WERI-Rb-1 (cell line): ENCODE measurements at places on chromosomes 7 and 10.

- no peak for DNase-seq
Measured at GRCh38 chr10:26765549-26765948, 68.0 kb downstream of the PDSS1 start.

DNA sequence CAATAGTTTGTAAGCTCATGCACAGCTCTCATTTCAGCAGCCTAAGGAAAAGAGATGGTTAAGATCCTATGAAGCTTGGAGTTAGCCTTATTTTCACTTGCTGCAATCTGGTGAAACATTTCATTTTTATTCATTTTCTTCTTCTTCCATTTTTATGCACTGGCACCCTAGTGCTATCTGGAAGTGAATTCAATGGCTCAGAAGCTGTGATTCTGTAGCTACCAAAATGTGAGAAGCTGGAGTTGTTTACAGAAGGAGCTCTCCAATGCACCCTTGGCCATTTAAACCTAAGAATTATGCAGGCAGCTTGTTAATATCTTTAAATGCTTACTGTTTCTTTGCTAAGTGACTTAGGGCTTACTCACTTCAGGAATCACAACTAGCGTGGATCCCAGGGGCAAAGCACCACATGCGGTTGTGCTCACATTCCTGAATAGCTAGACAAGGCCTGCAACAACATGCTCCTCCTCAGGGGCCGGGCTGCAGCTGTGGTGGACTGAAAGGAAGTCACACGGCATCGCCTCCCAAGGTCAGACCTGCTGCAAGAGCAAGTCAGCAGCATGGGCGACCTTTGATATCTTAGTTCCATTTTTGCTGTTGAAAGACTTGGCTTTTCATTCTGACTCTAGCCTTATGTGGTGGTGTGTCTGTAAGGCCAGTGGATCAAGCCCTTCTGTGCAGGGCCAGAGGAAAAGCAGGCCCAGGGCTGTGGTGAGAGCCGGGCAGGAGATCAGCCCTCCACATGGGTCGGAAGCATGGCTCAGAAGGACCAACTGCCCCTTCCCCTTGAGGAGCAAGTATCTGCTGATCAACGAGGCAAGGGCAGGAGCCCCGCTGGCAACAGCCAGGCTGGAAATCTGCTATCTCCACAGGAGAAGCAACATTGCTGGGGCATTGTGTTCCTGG, 91.9 kb upstream of the MBL2 start:
- no peak for DNase-seq

DNA sequence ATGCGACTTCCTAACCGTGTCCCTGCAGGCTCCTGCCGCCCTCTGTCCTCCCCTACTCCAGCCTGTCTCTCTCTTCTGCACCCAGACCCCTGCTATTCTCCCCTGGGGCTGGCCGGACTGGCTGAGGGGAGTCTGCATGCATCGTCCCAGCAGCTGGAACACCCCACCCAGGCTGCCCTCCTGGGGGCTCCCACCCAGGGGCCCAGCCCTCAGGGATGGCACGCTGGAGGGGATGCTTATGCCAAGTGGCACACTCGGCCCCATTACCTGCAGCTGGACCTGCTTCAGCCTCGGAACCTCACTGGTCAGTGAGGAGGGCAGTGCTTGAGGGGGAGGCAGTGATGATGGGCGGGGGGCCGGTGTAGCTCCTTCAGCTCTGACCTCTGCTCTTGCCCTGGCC, 21.7 kb upstream of the ZNF467 start:
- no peak for DNase-seq

- DNase-seq, result no peak
Measured at GRCh38 chr7:19296617-19297016, 151.4 kb upstream of the FERD3L start.

DNA sequence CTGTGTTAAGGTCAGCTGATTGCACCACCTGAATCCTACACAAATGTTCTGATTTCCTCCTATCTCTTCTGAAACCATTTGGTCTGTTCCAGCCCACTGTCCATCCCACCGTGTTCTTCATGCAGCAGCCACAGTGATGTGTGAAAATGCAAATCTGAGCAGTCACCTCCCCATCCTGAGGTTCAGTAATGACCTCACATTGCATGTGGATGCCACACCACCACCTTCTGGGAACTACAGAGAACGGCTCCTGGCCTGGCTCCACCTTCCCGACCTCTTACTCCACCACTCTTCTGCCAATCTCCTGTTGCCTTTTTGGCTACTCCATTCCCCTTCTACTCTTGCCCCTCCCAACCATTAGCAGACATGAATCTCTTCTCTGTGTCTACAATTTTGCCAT, 244.4 kb downstream of the TNS3 start:
- no peak for DNase-seq

- no peak for DNase-seq
Measured at GRCh38 chr10:71878327-71879034, 27.4 kb upstream of the PSAP start.

DNA sequence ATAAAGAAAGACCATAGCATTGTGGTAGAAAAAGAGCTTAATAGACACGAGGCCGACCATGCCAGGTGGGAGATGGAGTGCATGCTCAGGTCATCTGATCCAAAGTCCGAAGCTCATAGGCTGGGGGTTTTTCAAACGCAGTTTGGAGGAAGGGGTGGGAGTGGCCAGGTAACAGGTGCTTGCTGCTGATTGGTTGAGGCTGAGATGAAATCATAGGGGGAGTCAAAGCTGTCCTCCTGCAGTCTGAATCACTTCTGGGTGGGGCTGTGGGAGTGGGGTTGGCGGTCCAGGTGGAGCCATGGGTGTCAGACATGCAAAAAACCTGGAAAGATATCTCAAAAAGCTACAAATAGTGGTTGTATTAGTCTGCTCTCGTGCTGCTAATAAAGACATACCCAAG, 2.8 kb upstream of the ERCC6 start:
- DNase-seq, result no peak

DNA sequence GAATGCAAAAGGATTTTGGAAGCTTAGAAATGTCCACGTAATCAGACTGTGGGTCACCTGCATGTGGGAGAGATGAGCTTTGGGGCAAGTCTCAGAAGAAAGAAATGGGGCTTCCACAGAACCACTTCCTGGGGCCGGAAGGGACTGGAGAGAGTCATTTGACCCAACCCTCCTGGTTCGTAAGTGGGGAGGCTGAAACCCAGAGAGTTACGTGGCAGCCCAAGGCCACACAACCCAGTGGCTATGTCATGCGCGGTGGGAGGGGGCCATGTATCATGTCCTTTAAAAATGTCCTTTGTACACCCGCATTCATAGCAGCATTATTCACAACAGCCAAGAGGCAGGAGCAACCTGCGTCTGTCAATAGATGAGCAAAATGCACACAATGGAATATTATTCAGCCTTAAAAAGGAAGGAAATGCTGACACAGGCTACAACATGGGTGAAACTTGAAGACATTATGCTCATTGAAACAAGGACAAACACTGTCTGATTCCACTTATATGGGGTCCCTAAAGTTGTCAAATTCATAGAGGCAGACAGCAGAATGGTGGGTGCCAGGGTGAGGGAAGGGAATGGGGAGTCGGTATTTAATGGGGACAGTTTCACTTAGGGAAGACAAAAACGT, 15.1 kb downstream of the CAMK2B start:
- no peak for DNase-seq

DNA sequence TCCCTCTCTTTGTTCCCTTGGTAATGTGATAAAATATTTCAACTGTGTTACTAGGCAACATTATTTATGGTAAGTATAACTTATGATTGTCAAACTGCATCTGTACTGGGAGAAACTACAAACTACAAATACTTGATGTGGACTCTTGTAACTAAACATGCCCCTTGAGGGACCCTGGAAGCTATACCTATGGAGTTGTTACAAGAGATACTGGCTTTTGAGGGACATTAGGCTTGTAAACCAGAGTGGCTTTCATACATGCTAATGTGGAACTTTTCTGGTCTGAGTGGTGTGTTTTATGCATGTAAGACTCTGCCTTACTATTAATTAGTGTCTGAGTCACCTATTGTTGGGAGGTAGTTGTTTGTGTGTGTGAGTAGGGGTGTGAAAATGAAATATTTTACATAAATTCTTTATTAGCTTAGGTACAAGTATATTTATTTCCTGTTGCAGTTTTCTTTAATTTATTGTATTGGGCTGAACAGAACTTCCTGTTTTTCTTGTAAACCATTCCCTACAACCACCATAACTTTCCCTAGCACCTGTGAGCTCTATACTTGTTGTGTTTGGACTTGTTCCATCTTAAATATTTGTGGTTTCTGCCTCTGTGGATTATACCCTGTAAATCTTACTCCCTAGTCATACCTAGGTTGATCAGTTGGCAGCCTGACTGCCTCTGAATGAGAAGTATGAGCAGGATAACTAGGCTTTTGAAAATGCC, 49.8 kb downstream of the STK31 start:
- DNase-seq, result no peak

- DNase-seq, result no peak
Measured at GRCh38 chr10:32371101-32371500, 24.1 kb upstream of the EPC1 start.

GRCh38 chr10:33521062-33521461, 186.6 kb upstream of the NRP1 start:
- no peak for DNase-seq

GRCh38 chr10:35340975-35341374, 4.7 kb downstream of the CCNY start:
- DNase-seq, result no peak

- no peak for DNase-seq
Measured at GRCh38 chr7:46201961-46202360, 280.9 kb upstream of the IGFBP3 start.

DNA sequence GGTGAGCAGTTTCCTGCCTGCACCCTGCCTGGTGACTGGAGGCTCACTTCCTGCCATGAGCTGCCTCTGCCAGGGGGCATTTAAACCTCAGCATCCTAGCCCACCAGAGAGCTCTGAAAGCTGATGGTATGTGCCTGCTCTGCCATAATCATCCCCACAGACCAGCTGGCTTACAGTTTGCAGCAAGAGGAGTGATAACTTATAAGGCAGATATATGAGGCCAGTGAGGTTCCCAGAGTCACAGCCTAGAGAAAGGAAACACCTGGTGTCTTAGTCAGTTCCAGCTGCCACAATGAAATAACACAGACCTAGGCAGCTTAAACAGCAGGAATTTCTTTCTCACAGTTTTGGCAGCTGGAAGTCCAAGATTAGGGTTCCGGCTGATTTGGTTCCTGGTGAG, 232.0 kb downstream of the PAXIP1 start:
- DNase-seq, result no peak

- no peak for DNase-seq
Measured at GRCh38 chr7:152608656-152609055, 67.3 kb downstream of the XRCC2 start.
